ENCODE measurements at places on chromosomes 6 and 20. TPM values are rescaled to one million over a fixed set of nuclear protein-coding genes. Genes with fewer than 3 reads are reported as not detected.

The DCBLD1 gene
- 0.15 TPM for total RNA-seq

The UBE2J1 gene
- total RNA-seq = 32.8 TPM

The HLA-DMB gene
- 341 TPM for total RNA-seq

The POU3F2 gene
- total RNA-seq = not detected

The HSPA1L gene
- total RNA-seq = 1.2 TPM

The ADGB gene
- not detected for total RNA-seq

The RPL10A gene
- total RNA-seq = 2,485 TPM

The RING1 gene
- 43.8 TPM for total RNA-seq

The CST4 gene
- total RNA-seq = not detected

The WFDC5 gene
- total RNA-seq = not detected

The DUSP15 gene
- total RNA-seq = 26.9 TPM

The TREM1 gene
- total RNA-seq = not detected

The SMAP1 gene
- 21.6 TPM for total RNA-seq

The SLC22A2 gene
- total RNA-seq = not detected

The RNF182 gene
- total RNA-seq = 0.15 TPM

The SLC24A3 gene
- total RNA-seq = 0.07 TPM

The CDYL gene
- total RNA-seq = 49.8 TPM

The WFDC2 gene
- not detected for total RNA-seq

The SASH1 gene
- 0.49 TPM for total RNA-seq

The SNAP25 gene
- not detected for total RNA-seq

The PAX1 gene
- total RNA-seq = not detected

The ADAM33 gene
- not detected for total RNA-seq

The ADGRB3 gene
- not detected for total RNA-seq

The SAMD10 gene
- total RNA-seq = 9.0 TPM

The NNAT gene
- 0.40 TPM for total RNA-seq

The LRRC1 gene
- 3.0 TPM for total RNA-seq

The PPP1R3D gene
- total RNA-seq = 7.5 TPM

The ZNF292 gene
- 66.6 TPM for total RNA-seq

The AAR2 gene
- 27.4 TPM for total RNA-seq

The HEY2 gene
- total RNA-seq = not detected

The ZSWIM3 gene
- 6.4 TPM for total RNA-seq

The ECT2L gene
- not detected for total RNA-seq

The SLC4A11 gene
- total RNA-seq = 0.58 TPM

The DAAM2 gene
- not detected for total RNA-seq

The BTNL2 gene
- total RNA-seq = not detected

All from activated B cell treated with CpG ODN at 0.5 μM for 24 hours (primary cell).